Stimulated activated CD4-positive, alpha-beta T cell treated with anti-CD3 and anti-CD28 coated beads, Interleukin-15, amount 100 ng/mL, for 1 hour (primary cell): ENCODE measurements at places on chromosomes 3 and 15.

DNA sequence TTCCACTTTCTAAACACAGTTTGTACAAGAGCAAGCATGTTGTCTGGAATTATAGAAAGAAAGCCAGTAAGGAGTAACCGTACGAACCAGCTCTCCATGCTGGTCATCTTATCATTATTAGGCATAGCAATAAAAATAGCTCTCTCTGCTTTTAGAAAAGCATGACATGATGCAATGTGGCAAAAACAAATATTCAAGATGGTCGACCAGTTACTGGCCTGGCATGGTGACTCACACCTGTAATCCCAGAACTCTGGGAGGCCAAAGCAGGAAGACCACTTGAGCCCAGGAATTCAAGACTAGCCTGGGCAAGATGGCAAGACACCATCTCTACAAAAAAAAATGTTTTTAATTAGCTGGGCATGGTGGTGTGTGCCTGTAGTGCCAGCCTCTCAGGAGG, 2.6 kb upstream of the MAP4 start:
- no peak for DNase-seq

DNA sequence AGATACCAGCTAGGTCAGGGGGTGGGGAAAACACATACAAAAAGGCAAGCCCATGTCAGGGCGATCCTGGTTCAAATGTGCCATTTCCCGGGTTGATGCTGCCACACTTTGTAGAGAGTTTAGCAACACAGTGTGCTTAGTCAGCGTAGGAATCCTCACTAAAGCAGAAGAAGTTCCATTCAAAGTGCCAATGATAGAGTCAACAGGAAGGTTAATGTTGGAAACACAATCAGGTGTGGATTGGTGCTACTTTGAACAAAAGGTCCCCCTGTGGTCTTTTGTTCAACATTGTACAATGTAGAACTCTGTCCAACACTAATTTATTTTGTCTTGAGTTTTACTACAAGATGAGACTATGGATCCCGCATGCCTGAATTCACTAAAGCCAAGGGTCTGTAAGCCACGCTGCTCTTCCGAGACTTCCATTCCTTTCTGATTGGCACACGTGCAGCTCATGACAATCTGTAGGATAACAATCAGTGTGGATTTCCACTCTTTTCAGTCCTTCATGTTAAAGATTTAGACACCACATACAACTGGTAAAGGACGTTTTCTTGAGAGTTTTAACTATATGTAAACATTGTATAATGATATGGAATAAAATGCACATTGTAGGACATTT, 28.9 kb downstream of the TPM1 start:
- DNase-seq: no peak

- DNase-seq: no peak
Measured at GRCh38 chr3:87924485-87924884, 134.3 kb downstream of the CGGBP1 start.

GRCh38 chr3:151935446-151935845, 62.0 kb downstream of the SUCNR1 start:
- DNase-seq: no peak

DNA sequence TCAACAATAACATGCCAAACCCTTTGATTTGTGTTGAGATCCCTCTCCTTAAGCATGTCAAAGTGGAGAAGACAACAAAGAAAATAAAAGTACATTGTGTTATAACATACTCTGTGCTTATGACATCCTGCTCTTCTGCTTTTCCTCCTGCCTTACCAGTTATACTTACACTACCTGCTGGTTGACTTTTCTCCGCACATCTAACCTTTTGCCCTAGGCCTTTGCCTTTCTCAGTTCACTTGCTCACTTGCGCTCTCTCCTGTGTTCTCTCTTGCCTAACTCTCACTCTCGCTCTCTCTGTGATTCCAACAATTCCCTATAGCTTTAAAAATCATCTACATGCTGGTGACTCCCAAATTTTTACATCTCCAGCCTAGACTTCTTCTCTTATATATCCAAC, 5.7 kb downstream of the DNAH12 start:
- DNase-seq: no peak

DNA sequence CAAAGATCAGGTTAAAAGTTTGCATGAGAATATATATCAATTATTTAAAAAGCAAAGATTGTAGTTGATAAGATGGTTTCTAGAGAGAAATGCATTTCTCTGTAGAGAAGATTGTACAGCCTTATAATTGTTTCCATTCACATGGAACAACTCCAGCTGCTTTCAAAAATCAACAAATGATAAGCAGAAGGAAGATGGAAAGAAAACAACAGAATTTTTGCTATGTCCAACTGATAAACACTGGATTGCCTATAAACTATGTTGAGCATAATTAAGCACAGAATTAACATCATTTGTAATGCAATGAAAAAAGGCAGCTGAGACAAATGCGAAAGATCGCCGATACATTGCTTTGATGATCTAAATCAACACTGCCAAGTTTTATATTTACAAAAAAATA, 89.0 kb downstream of the C3orf85 start:
- DNase-seq: no peak

GRCh38 chr15:69358850-69359249, 55.3 kb upstream of the KIF23 start:
- DNase-seq: no peak

- DNase-seq: no peak
Measured at GRCh38 chr3:139122221-139122581, 77.5 kb upstream of the PRR23C start.

DNA sequence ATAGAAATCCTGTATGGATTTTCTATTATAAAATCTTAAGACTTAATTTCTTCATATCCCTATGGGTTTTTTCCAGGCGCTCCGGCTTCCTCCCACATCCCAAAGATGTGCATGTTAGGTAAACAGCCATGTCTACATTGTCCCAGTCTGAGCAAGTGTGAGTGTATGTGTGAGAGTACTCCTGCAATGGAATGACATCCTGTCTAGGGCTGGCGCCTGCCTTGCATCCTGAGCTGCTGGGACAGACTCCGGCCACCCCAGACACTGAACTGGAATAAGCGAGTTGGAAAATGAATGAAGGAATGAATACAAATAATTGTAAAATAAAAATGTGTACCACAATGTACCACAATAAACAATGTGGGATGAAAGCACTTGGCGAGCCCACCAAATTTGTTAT, 69.2 kb downstream of the RFTN1 start:
- no peak for DNase-seq

GRCh38 chr3:14404631-14405359, 2.4 kb downstream of the SLC6A6 start:
- no peak for DNase-seq

DNA sequence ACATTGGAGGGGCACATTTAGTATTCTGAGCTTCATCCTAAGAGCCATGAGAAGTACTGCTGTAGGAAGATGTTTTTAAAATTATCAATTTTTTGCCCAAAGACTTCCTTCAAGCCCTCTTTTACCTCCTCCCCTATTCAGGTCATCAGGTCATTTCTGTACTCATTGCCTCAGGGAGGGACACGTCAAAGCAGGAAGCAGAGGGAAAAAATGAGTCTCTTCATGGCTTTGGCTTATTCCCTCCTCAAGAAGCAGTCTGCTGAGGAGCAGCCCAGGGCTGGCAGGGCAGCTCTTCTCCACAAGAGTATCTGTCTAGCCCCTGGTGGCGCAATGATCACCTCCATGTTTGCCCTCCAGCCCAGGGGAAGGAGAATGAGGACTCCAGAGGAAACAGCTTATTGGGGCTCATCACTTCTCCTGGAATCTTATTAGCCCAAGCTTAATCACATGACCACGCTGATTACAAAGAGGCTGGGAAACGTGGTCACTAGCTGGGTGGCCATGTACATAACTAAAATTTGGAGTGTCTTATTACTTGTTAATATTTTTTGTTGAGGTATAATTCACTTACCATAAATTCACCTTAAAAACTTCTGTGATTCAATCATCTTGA, 44.2 kb upstream of the GATA2 start:
- no peak for DNase-seq

DNA sequence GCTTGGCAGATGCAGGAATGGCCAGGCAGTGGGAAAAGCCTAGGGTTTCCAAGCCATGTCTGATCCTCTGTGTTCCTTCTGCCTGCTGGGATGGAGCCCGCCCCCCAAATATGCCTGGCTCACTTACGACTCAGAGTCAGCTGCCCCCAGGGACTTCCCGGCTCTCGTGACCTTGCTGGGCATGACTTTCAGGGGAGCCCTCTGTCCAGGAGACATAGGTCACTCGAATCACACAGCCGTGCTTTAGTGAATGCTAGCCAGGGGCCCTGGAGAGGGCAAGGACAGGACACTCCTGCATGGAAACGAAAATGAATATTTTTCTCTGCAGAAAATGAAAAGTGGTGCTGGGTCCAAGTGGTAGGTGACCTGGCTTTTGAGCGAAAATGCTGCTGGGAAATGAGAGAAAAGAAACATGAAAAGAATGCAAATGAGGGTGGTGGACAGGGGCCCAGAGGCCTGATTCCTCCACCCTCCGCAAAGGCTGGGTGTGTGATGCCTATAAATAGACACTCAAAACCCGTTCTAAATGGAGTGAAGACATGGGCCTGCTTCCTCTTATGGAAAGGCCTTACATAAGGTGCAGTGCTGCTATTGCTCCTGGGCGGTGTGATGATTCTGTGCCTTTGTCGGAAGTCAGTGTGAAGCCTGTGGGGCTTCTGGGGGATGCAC, 107.4 kb downstream of the APBA2 start:
- no peak for DNase-seq

- no peak for DNase-seq
Measured at GRCh38 chr3:192171213-192171612, 556.1 kb downstream of the FGF12 start.

DNA sequence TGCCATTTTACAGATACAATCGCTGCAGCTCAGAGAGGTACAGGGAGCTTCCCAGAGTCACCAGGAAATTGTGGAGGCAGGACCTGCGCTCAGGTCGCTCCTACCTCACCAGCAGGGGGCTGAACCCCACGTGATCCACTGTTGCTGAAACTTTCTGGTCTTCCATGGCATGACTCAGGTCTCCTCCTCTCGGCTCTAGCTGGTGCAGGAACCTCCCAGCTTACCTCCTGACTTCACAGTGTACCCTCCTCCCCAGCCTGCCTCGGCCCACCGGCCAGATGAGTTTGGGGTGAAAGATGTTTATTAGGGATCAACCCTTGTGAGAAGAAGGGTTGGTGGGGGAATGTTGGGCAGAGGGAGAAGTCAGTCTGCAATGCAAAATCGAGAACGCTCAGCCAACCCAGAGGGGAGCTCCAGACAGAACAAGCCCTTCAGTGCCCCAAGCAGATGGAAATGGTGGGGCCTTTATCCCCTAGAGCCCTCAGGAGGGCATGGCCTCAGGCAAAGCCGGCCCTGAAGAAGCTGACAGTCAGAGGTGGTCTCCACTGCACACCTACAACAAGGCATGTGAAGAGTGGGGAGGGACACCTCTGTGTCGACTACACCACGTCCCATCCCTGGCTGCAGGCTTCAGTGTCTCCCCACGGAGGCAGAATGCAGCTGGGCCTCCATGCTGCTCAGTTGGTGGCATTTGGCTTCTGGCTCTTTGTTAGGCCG, 118.6 kb upstream of the PRR20G start:
- DNase-seq: no peak

GRCh38 chr3:186185194-186185787, 76.4 kb upstream of the ETV5 start:
- no peak for DNase-seq

- DNase-seq: no peak
Measured at GRCh38 chr15:83057696-83058376, 9.2 kb downstream of the BTBD1 start.

DNA sequence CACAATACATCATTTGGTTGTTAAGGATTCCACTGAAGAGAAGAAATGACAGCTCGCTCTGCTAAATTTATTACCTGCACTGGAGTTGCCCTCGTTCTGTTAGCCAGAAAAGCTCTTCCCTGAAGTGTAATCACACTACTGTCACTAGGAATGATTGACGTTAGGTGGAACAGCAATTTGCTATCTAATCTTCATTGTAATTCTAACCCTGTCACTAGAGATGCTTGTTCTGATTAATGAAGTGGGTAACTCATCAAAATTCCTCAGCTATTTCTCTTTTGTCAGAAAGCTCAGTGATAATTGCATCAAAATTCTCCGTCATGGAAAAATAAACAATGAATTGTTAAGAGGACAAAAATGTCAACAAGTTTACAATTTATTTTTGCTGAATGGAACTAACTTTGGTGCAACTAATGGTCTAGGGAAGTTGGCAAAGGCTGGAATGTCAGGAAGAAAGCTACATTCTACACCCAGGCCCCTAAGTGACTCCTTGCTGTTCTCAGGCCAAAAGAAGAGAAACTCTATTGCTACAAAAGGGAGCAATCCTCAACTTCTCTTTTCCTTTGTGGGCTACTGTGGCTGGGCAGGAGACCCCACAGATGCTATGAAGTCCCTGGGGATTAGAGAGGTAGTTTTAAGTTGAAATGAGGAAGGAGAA, 34.1 kb downstream of the CCDC191 start:
- no peak for DNase-seq

GRCh38 chr15:64247906-64248541, 85.2 kb upstream of the PPIB start:
- no peak for DNase-seq

DNA sequence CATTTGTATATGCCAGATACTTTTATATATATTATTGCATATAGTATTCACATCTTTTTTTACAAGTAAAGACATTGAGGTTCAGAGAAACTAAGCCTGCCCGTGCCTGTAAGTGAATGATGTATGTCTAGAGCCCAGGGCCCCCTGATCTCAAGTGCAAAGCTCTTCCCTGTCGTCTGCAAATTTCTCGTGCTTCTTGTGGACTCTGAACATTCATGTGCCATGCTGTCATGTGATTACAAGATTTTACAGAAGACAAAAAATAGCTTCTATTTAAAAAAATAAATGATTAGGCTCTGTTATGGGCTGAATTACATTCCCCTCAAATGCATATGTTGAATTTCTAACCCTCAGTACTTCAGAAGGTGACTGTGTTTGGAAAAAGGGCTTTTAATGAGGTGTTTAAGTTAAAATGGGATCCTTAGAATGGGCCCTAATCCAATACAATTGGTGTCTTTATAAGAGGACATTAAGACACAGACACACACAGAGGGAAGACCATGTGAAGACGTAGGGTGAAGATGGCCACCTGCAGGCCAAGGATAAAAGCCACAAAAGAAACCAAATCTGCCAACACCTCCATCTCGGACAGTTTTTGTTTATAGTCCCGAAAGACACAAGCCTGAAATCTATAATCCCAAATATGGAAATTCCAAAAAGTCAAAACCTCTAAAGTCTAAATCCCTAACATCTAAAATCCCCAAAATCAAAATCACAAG, 3.9 kb upstream of the MASP1 start:
- DNase-seq: no peak
